ENCODE measurements at places on chromosomes 11 and 22. TPM values are rescaled to one million over a fixed set of nuclear protein-coding genes. Genes with fewer than 3 reads are reported as not detected.

IFITM10 gene
- 1.9 TPM for total RNA-seq

ZP1 gene
- total RNA-seq = 0.98 TPM

PGA5 gene
- total RNA-seq = 0.65 TPM

ESAM gene
- 2.9 TPM for total RNA-seq

DGAT2 gene
- 2.3 TPM for total RNA-seq

USP47 gene
- 93.6 TPM for total RNA-seq

MOV10L1 gene
- total RNA-seq = 1.5 TPM

ADM2 gene
- total RNA-seq = 3.5 TPM

Measured in smooth muscle cell of the pulmonary artery (primary cell).